ENCODE measurements at places on chromosomes 3 and 15.

DNA sequence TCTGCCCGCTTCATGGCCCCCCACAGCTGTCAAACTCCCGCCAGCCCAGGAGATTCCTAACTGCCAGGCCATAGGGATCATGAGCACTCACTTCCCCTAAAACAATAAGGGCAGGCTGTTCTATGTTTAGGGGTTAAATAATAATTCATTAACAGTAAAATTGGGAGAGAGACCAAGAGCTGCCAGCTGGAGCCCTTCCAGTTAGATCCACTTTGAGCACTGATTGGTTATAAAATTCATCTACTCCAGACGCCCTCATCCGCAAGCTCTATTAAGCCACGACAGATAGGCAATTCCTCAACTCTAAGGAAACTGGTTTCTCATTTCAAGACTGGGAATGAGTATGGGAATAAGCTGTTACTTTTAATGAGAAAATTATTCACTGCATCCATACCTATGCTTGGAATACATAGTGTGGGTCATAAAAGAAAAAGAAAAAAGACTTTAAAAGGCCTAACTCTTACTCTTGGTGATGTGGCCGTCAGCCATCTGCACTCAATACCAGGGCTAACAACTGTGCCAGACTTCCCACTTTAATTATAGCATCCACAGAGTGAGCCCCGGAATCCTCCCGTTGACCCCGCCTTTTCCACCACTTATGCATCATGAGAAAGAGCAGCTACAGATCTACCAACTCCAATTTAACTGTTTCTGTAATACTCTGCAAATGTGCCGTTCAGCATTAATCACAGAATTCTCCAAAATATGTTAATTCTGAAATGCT lies 44.5 kb downstream of the IL17RD start:
- DNase-seq = no peak

DNA sequence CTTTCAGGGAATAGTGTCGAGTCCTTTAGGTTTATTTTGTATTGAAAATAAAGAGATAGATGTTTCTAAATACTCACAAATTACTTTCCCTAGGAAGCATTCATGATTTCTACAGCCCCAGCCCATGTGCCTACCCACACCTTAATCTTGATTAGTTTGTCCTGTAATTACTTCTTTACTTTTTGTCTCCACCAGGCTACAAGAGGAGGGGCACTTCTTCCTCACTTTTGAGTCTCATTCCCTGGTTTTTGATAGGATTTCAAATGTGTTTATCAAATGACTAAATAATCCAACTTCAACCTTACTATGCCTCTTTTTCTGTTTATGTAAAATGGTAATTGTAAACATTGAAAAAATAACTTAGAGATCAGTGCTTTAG lies 1.8 kb downstream of the PXK start:
- no peak for DNase-seq

DNA sequence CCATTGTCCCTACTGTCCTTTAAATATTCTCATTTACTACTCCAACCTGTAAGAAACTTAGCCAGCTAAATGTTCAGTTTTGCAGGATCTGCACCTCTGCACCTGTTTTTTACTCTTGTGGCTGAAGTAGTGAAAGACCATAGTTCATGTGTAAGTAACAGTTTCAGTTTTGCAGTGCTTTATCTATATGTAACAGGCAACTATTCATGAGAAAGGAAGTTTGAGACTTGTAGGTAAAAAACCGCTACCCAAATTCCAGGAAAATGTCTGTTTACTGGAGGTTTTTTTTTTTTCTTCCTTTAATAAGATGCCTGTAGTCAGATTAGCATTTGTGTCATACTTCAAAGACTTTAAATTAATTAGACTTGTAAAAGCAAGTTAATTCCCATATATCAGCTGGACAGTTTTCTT lies 25.4 kb upstream of the MBNL1 start:
- no peak for DNase-seq

GRCh38 chr3:138296639-138297038 lies 33.0 kb downstream of the NME9 start:
- no peak for DNase-seq

- no peak for DNase-seq
These were observed 677.5 kb downstream of the ZPLD1 start for GRCh38 chr3:103112273-103112672.

DNA sequence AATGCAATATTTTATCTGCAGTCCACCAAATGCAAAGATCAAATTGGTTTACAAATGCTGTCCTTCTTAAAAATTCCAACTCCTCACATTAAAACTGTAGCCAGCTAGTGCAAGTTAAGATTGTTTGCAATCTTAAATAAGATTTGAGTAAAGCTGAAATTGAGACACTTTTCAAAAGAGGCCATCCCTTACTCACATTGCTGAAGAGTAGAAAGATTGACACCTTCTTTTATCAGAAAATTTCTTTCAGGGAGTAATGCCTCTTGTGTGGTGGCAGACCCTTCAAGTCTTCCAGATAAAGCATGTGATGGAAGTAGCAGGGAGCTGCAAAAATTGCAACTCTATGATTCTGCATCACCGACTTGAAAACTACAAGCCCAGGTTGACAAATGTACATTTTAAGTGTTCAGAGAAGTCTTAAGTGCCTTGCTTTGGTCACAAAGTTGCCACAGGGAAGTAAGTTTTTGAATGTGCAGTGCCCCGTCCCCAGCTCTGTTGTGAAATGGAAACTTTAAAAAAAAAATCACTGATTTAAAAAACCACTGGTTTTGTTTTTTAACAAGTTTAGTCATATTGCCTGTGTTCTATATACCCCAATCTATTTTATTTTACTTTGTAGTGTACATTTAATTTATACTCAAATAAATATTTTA lies 12.6 kb downstream of the CD86 start:
- peak; percentile 56 for DNase-seq

- peak; percentile 55 for DNase-seq
These were observed 12.4 kb upstream of the RAB11A start for GRCh38 chr15:65856821-65857455.

- no peak for DNase-seq
These were observed 117.6 kb upstream of the CHMP2B start for GRCh38 chr3:87109465-87109864.

DNA sequence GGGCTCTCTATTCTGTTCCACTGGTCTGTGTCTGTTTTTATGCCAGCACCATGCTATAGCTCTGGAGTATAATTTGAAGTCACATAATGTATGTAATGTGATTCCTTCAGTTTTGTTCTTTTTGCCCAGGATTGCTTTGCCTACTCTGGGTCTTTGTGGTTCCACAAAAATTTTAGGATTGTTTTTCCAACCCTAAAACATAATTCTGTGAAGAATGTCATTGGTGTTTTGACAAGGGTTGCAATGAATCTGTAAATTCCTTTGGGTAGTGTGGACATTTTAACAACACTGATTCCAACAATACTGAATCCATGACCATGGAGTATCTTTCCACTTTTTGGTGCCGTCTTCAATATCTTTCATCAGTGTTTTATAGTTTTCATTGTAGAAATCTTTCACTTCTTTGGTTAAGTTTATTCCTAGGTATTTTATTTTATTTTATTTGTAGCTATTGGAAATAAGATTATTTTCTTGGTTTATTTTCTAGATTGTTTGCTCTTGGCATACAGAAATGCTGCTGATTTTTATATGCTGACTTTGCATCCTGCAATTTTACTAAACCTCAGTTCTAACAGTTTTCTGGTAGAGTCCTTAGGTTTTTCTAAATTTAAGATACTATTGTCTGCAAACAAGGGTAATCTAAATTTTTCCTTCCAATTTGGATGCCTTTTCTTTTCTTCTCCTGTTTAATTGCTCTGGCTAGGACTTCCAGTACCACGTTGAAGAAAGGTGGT lies 29.7 kb downstream of the TJP1 start:
- DNase-seq = no peak

DNA sequence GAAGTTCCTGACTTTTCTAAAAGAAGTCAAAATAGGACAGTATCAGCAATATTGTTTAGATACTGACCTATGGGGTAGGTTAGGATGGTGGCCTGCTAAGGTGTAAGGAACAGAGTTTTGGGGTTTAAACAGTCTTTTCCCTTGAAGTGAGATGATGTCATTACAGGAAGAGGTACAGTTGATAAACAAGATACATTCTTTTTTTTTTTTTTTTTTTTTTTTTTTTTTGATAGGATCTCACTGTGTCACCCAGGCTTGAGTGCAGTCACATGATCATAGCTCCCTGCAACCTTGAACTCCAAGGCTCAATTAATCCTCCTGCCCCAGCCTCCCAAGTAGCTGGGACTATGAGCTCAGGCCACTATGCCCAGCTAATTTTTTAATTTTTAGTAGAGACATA lies 33.3 kb downstream of the SLC25A36 start:
- DNase-seq = no peak

DNA sequence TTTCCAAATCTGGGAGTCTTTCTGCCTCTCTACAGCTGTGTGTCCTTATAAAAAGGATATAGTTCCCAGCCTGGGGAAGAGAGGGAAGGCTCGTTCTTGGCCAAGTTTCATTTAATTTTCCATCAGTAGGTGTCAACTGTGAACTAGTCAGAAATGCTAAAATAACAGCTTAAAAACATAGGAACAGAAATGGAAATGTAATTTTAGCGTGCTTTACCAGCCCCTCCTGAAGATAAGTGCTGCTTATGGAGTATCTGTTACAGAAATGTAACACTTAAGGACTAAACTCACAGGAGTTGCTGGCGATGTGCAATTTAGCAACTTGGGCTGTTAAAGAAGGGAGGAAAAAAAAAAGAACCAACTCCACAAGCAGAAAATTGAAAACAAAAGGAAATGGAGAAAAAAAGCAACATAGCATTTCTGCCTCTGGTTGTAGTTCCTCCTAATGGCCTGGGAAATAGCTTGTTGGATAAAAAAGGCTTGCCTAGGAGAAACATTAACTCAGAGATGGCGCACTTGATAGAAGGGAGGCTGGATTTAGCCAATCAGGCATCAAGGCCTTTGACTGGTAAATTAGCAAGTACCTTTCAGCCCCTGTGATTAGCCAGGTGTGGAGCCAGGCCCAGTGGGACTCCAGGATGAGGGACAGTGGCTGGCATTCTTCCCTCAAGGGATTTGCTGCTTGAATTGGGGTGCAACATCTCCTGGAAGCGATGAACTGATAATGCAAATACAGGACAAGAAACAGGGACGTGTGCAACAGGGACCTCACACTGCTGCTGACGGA lies 84.3 kb downstream of the RPLP1 start:
- no peak for DNase-seq

GRCh38 chr15:77327168-77327567 lies 92.7 kb downstream of the PEAK1 start:
- DNase-seq = no peak

DNA sequence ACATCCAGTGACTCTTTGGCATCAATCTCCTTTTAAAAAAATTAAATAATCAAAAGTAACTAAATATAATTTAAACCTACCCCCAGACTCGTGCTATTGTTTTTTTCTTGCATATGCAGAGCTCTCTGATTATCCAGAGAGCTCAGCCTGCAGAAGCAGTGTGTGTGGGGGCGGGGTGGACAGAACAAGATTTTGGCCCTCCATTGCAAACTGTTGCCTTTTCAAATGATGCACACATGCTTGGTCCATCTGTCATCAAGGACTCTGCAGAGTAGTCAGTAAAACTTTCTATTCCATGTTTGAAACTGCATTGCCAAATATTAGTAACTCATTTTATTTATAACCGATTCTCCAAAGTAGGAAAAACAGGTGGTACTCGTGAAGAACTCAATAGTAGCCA lies 28.6 kb upstream of the STXBP5L start:
- DNase-seq = no peak

GRCh38 chr3:154142608-154143007 lies 21.4 kb downstream of the ARHGEF26 start:
- no peak for DNase-seq

- no peak for DNase-seq
These were observed 47.0 kb downstream of the GRK7 start for GRCh38 chr3:141810161-141810560.

GRCh38 chr3:64058566-64058965 lies 35.3 kb upstream of the PSMD6 start:
- no peak for DNase-seq

GRCh38 chr3:134694466-134694865 lies 43.6 kb upstream of the KY start:
- no peak for DNase-seq

DNA sequence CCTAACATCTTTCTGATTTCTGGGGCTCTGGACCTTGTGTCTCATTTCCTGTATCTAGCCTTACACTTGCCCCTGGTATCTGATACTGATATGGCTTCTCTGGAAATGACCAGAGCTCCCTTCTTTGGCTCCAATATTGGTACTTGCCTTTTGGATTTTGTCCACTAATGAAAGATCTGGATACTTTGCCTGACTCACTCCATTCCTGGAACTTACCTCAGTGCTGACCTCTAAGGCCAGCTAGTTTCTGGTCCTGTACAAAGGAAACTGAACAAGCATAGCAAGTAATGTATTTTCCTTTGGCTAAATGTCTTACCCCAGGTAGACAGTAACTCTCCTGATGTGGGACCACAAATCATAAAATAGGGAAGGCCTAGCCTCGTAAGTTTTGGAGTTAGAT lies 93.8 kb upstream of the SLC4A7 start:
- no peak for DNase-seq

- no peak for DNase-seq
These were observed 559.8 kb upstream of the CBLB start for GRCh38 chr3:106428565-106428994.

DNA sequence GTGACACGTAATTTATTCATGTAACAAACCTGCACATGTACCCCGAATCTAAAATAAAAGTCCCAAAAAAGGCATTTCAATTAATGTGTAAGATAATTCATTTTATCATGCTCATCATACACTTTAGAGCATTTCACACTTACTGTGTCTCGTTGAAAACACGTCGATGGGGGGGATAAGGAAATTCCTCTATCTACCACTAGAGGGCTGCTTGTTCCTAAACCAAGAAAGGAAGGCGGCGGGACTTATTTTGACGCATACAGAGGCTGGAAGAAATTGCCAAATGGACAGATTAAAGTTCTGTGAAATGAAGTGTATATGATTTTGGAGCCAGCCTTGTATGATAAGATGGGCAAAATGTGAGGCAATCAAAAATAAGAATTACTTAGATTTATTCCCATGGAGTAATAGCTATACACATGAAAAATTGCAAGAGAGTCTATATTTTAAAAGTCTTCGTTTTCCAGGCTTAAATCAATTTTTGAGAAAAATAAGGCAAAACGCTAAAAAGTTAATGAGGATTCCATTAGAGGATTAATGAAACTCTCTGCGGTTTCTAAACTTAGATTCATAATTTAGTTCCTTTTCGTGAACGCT lies 346.8 kb downstream of the CNTN3 start:
- DNase-seq = peak; percentile 33

DNA sequence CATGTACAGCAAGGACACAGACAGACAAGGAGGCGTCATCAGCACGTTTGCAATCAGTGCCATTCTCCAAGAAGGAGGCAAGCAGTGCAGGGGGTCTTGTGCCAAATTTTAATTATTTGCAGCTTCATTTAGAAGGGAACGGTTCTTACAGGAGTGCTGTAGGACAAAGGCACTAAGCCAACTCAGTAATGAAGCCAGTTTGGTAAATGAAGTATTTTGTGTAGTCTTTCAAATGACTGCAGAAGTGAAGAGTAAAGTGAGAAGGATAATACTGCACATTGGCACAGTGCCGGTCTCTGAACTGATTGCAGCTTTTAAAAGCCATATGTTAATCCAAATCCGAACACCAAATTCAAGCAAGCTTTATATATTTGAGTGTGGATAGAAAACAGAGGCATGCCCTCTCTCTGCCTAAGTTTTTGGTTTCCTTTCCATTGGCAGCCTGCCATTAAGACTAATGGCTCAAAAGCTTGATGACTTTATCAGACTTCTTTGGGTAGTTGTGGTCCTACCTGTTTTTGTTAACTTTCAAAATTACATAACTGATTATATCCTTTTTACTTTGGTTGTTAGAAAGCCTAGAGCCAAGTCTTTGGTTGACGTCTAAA lies 101.3 kb downstream of the SENP2 start:
- no peak for DNase-seq

- DNase-seq = no peak
These were observed 40.9 kb upstream of the CCDC80 start for GRCh38 chr3:112681822-112682325.

- no peak for DNase-seq
These were observed 18.3 kb downstream of the DUOX2 start for GRCh38 chr15:45095661-45096060.

Data from inflammatory macrophage (primary cell).